C1 segment of cervical spinal cord (tissue), 14 donors: ENCODE measurements at places on chromosomes 6 and 20.

GRCh38 chr6:91299544-91300491, 712.9 kb upstream of the MAP3K7 start:
- DNase-seq: no peak

DNA sequence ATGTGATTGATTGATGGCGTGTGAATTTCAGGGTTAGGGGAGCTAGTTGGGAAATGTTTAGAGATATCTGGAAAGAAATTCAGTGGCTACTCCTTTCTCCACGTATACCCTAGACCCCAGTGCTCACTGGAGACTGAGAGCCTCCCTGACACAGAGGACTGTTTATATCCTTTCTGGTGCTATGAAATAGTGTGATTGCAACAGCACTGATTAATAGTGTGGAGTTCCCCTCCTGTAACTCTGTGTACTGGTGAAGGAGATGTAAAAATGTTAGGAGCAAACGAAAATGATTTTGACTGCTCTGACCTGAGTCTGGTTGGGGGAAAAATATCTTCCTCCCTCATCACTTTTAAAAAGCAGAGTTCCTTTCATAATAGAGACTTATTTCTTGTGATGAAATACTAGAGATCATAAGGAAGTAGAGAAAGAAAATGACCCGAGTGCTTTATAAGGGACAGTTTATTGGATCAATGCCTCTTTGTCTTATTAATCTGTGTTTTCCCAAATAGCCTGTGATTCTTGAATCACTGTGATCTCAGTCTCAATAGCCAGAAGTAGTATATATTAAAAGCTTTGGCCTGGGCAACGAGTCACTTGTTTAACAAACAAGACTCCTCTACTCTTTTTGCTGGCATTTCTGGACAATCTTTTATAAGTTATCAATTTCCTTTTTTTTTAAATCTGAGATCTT, 92.3 kb downstream of the RNF182 start:
- no peak for DNase-seq

DNA sequence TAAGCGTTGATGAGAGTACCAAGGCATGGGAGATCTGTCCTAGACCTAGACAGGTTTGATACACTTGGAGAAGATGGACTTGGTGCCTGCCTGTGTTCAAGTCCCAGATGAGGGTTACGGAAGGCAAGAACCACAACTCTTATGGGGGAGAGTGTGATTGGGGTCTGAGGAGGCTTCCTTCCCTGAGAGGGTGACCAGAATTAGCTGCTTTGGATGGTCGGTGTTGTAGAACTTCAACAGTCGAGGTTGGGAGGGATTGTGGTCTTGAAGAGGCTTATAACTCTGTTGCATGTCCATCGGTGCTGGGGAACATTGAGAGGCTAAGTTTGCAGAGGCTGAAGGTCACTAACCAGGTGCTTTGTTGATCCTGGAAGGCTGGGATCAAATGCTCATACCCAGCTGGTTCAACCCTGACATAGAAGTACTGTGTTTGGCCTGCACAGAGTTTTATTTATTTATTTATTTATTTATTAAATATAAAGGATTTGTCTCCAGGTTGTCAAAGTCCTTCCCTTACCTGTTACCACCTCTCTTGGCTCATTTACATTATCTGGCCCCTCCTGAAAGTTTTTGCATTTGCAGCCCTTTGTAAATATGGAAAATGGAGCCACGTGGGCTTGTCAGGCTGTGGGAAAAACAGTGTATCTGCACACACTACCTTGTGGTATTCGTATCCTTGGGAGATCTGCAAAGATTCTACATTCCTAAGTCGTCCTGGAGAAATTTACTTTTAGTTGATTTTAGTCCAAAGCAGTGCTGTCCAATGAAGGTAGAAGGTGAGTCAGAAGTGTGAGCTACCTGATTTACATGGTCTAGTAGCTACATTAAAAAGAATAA, 15.8 kb upstream of the EFCAB8 start:
- no peak for DNase-seq

DNA sequence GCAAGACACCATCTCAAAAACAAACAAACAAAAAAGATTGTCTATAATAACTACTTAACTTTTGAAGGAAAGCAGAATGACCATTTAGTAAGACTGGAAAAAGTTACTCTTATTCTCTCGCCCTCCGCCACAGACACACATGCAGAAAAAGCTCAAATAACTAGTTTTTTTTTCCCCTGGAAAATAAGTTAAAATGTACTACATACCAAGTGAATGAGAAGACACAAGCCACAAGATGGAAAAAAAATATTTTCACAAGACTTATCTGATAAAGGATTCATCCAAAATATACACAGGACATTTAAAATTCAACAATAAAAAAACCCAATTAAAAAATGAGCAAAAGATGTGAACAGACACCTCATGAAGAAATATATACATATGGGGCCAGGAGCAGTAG, 31.9 kb downstream of the NUDT3 start:
- DNase-seq: no peak

DNA sequence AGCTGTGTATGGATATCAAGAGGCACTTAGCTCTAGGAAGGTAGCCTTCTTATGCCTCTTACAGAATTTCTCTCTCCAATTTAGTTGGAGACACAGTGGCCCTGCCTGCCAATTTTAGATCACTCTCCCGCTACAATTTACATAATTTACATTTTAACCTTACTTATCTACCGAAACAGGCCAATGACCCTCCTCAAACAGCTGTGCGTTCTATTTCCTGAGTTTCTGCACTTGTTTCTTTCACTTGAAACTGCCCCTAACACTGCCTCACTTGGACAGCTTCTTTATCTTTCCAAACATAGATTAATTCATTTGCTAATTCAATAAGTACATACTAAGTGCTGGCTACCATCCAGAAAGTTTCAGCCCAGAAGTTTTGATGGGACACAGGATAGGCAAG, 52.9 kb upstream of the HDDC2 start:
- DNase-seq: no peak

- no peak for DNase-seq
Observed at GRCh38 chr20:13213335-13213734, 7.7 kb upstream of the ISM1 start.

DNA sequence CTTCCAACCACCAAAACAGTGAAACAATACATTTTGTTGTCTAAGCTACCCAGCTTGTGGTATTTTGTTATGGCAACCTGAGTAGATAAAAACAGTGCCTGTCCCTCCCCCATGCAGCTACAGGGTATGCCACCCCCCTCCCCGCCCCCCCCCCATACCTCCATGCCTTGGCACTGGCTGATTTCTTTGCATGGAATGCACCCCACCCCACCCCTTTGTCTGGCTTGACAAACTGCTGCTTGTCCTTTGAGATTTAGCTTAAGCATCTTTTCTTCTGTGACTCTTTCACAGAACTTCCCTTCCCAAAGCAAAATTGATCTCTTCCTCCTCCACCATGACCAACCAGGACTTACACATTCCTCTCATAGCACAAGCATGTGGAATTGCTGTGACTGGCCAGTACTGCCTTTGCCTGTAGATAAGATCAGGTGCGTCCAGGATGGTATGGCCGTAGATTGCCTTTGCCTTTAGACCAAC, 64.6 kb upstream of the ADGRF1 start:
- DNase-seq: no peak

- DNase-seq: peak; percentile 62
Observed at GRCh38 chr6:143060806-143061596, at the start of gene AIG1. Gene AIG1, plus strand, starts transcription at chr6:143060889. Its CDS starts 37 bp downstream, at chr6:143060926.

- DNase-seq: no peak
Observed at GRCh38 chr20:37096415-37097041, 731 bp upstream of the RBL1 start.

- no peak for DNase-seq
Observed at GRCh38 chr20:35344354-35344837, 52.2 kb upstream of the FAM83C start.

- DNase-seq: no peak
Observed at GRCh38 chr20:46551522-46552381, 1.3 kb upstream of the OCSTAMP start.

GRCh38 chr6:63572747-63573075, 431 bp downstream of the LOC128125822 start:
- no peak for DNase-seq

- DNase-seq: no peak
Observed at GRCh38 chr6:166786704-166787293, 159.7 kb upstream of the RPS6KA2 start.

DNA sequence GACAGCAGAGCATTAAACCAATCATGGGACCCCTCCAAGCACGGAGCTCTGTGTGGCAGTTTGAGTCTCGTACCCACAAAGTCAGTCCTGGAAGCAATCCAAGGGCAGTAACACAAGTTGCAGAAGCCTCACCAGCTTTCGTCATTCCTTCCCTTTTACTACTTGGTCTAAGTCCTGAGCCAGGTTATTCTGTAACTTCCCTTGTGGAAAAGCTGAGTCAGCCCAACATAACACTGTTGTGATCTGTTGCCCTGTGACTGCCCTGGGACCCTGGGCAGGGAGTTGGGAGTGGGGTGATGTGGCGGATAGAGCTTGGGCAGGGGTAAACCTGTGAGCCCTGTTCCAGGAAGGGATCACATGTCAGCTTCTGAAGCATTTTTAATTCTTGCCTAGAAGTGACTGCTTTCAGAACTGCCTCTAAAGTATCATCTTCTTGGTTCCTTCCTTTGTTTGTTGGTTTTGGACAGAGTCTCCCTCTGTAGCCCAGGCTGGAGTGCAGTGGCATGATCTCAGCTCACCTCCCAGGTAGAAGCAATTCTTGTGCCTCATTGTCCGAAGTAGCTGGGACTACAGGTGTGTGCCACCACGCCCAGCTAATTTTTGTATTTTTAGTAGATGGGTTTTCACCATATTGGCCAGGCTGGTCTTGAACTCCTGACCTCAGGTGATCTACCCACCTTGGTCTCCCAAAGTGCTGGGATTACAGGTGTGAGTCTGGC, 183.7 kb upstream of the JAG1 start:
- DNase-seq: no peak

DNA sequence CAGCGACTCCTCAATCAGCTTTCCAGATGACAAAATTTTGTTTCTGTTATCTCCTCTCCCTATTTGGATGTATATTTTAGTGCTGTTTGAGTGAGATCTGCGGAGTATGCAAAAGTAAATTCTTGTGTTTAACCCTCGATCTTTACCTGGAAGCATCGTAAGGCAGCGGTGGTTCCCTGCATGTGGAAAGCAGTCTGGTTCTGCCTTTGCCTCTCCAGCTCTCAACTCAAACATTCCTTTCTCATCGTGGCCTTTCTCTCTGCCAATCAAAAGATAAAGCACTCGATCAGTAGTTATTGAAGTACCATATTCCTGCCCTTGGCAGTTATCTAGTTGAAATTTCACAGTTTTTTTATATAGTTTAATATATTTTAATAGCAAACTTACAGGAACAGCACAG, 44.0 kb upstream of the BTN3A2 start:
- DNase-seq: no peak

- no peak for DNase-seq
Observed at GRCh38 chr6:93721386-93722048, 302.2 kb upstream of the EPHA7 start.

DNA sequence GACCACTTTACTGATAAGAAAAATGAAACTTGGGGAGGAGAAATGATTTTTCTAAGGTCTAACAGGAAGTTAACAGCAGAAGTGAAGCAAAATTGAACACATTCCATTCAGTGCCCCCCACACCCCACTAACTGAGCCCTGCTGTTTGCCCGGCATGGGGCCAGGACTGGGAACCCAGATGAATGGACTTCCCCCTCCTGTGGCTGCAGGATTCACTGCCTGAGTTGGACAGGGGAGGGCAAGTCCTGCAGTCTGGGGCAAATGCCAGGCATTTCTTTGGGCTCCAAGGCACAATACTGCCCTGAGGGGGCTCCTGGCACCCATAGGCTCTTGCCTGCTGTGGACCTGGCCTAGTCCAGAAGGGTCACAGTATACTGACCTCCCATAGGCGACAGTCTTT, 28.3 kb downstream of the FYN start:
- DNase-seq: no peak

GRCh38 chr20:50380697-50381040, 129.5 kb upstream of the PTPN1 start:
- DNase-seq: no peak

DNA sequence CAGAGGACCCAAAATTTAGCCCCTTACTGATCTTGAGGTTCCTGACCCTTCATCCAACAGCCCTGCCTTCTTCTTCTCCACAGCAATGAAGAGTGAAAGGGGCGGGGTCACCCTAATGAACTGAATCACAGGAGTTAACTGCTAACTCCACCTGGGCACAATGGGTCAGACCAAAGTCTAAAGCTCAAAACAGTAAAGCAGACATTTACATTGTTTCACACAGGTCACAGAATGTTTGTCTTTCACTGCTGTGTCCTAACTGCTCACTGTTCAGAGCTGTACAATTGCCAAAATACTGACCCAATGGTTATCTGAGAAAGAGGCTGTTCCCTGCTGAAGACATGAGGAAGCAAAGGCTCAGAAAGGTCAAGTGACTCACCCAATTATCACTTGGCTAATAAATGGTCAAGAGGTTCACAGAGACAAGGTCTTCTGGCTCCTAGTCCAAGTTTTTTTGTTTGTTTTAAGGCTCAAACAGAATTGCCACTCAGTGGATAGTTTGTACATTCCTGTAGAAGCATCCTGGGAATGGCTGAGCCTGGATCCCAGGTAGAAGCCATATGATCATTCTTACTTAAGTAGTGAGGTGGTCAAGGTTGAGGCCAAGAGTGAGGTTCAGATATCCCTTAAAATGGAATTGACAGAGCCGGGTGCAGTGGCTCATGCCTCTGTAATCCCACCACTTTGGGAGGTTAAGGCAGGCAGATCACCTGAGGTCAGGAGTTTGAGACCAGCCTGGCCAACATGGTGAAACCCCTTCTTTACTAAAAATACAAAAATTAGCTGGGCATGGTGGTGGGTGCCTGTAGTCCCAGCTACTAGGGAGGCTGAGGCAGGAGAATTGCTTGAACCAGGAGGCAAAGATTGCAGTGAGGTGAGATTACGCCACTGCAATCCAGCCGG, 35.1 kb upstream of the FAM83C start:
- no peak for DNase-seq

- DNase-seq: no peak
Observed at GRCh38 chr6:73389854-73390253, 4.8 kb upstream of the DDX43 start.

- DNase-seq: no peak
Observed at GRCh38 chr6:166697113-166697512, 70.1 kb upstream of the RPS6KA2 start.

DNA sequence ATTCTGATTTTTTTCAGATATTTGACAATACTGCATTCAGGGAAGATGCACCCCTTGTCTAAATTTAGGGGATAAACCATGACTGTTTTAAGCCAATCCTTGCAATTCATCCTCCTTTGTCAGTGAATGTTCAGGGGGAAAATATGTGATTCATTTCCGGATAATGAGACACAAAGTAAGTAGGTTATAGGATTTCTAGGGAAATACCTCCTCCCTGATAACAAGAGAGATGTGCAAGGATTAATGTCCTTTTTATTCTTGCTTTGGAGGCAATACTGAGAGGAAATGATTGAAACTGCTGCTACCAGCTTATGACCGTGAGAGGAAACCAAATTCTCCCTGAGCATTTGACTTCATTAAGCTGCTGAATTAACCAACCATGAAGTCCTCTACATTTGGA, 161.3 kb upstream of the EYA4 start:
- no peak for DNase-seq

GRCh38 chr6:89536231-89536630, 102.3 kb downstream of the LYRM2 start:
- no peak for DNase-seq
